ENCODE measurements at places on chromosomes 3 and 15.
A peak's percentile ranks its signal among the peaks of the same experiment; 100 is the strongest.

DNA sequence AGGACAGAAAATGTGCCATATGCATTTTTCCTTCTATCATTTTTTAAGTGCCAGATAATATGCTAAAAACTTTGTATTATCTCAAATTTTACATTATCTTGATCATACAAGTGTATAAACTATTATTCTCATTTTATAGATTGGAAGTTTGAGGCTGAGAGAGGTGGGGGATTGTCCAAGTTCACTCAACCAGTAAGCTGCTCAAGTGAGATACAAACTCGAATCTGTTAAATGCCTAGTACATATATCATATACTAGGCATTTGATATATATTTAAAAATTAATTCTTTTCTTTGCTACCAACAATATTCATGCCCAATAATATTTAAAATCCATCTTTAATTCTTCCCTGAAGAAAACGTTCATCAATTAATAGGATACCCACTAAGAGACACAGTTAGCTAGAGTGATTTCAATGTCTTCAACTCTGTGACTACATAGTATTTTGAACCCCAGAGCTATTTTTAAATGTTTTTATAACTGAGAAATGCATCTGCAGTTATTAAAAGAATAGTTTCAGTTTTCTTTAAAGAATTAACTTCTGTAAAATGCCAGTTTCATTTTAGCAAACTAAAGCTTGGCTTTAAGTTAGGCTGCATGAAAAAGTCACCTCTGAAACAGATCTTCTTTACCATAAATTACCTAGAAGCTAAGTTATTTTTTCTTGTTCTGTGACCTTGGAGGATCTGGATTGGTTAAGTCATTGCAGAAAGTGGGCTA is 40.4 kb downstream of the IQCB1 start:
- DNase-seq, result no peak

- DNase-seq, result no peak
Observed at GRCh38 chr3:141776885-141777284, 13.7 kb downstream of the GRK7 start.

DNA sequence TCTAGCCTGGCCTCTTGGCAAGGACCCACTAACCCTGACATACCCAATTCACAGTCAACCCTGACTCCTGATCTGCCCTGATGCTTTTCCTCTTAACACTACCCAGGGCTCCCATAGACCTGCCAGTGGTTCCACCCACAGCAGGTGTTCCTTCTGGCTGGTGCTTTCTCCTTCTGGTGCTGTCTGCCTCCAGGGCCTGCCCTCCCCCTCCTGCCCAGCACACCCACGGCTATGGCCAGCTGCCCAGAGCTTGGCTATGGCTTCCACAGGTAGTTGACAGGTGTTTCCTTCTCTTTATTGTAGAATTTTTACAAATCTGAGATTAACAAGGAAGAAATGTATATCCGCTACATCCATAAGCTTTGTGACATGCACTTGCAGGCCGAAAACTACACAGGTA is 46.5 kb upstream of the MANF start:
- no peak for DNase-seq

- no peak for DNase-seq
Observed at GRCh38 chr3:177314897-177315296, 117.6 kb upstream of the TBL1XR1 start.

- no peak for DNase-seq
Observed at GRCh38 chr3:134327594-134327975, 46.7 kb downstream of the AMOTL2 start.

GRCh38 chr3:195897853-195898415 is 10.4 kb downstream of the TNK2 start:
- no peak for DNase-seq

- no peak for DNase-seq
Observed at GRCh38 chr3:160005004-160005403, 16.4 kb downstream of the IL12A start.

GRCh38 chr3:14216257-14217048 is 37.8 kb downstream of the LSM3 start:
- DNase-seq, result peak; percentile 25

- no peak for DNase-seq
Observed at GRCh38 chr3:31369637-31370379, 162.9 kb upstream of the STT3B start.

GRCh38 chr15:51844747-51845426 is 15.4 kb downstream of the TMOD3 start:
- DNase-seq, result no peak

GRCh38 chr3:42148982-42149432 is 57.9 kb downstream of the TRAK1 start:
- DNase-seq, result peak; percentile 50

DNA sequence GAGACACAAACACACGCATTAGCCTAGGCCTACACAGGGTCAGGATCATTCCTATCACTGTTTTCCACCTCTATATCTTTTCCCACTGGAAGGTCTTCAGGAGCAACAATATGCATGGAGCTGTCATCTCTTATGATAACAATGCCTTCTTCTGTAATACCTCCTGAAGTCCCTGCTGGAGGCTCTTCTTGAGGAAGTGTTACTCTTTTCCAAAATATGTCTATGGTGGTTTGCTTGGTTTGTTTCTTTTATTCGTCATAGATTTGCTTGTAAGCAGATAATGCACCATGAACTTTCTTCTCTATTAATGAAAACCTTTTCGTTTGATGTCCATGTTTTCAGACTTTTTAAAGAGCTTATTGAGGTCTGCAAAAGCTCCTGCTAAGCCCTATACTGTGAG is 109.3 kb downstream of the GMPS start:
- no peak for DNase-seq

DNA sequence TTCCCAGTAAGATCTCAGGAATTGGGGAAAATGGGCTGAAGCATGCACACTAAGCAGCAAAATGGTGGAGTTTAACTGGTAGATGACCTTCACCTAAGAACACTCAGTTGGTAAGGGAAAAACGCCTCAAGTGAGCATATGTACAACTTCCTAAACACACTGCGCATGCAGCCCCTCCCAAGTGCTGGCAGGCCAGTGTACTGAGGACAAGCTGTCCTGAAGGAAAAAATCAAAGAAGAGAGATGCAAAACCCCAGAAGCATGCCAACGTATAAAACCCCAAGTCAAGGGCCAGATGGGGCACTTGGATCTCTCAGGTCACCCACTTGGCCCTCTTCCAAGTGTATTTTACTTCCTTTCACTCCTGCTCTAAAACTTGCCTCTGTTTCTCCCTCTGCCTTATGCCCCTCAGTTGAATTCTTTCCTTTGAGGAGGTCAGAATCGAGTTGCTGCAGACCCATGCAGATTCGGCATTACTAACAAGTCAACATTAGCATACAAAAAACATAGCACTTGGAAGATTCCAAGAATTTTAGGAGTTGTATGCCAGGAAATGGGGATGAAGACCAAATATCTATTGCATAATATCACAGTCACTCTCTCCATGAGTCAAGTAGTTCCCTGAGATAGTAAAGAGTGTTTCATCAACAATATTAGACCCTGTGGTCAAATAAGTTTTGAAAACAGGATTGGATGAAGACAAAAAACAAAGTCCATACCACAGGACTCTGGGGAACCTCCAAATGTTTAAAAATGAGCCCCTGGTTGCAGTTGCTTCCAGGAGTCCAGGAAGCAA is 10.8 kb upstream of the FYCO1 start:
- no peak for DNase-seq

- DNase-seq, result no peak
Observed at GRCh38 chr15:83158393-83158792, 49.2 kb downstream of the HDGFL3 start.

DNA sequence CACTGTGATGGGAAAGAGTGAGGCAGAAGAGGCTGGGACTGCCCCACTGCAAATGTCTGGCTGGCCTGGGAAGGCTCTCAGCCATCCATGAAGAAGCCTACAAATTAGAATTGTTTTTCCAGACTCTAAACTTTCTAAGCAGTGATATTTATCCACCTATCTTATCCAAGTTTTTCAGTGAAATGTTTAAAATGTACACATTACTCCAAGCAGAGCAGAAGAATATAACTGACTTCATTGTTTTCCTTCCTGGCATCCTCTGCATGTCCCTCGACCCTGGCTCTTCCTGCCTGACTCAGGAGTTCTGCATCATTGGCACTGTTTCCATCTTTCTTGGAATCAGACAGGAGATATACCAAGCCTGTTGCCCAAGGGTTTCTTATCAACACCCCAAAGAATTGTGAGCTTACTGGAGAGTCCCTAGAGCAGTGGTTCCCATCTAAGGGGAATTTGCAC is 401.5 kb upstream of the PROK2 start:
- no peak for DNase-seq

DNA sequence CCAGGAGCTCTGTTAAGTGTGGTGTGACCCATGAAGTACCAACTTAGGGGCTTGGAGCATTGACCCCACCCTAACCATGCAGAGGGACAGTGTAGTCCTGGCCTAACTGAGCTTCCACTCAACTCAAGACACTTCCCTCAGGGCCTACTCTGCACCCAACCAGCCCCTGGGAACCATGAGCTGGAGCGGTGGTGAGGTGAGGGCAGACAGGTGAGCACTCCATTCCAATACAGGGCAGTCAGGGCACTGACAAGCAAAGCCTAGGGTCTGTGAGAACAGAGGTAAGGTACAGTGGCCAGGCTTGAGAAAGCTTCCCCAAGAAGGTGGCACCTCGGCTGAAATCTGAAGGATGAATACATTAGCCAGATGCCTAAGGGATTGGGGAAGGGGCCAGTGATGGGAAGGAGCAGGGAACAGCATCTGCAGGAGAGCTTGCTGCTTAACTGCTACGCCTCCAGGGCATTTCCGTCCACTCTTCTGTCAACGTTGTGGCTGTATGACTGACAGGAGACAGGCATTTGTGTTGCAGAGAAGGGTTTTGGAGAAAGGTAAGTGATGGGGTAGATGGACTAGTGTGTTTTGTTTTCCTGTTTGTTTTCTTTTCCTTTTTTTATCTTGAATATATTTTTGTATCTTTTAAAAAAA is 243.5 kb upstream of the TRIM42 start:
- no peak for DNase-seq

DNA sequence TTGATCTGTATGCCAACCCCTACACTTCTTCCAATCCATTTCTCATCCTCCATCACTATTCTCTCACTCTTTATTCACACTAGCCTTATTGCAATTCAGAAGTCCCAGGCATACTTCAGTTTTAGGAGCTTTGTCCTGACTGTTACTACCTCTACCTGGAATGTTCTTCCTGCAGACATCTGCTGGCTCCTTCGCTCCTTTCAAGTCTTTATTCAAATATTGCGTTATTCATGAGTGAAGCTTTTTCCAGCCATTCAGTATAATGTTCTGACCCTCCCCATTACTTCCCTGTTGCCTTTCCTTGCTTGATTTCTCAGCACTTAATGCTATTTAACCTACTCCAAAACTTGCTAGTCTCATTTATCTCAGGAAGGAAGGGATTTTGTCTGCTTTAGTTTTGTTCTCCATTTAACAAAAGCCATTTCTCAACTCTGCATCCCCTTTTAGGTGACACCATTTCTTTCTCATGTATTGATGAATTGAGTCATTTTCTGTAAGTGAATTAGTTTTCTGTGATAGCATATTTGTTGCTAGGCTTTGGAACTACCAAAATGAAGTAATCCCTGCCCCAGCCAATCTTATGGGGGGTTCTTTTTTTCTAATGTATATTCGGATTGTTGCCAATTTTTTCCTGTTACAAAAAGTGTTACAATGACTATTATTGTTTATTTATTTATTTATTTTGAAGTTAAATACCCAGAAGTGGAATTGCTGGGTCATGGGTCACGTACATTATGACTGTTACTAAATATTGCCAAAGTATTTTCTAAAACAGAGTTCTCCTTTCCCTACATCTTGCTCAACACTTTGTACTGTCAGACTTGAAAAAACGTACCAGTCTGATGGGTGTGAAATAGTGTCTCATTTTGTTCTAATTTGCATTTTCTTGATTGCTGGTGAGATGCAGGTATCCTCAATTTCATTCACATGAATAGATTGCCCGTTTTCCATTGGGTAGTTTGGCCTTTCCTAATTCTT is 9.4 kb downstream of the ATP11B start:
- DNase-seq, result no peak

GRCh38 chr3:66803206-66803605 is 194.9 kb upstream of the KBTBD8 start:
- no peak for DNase-seq

DNA sequence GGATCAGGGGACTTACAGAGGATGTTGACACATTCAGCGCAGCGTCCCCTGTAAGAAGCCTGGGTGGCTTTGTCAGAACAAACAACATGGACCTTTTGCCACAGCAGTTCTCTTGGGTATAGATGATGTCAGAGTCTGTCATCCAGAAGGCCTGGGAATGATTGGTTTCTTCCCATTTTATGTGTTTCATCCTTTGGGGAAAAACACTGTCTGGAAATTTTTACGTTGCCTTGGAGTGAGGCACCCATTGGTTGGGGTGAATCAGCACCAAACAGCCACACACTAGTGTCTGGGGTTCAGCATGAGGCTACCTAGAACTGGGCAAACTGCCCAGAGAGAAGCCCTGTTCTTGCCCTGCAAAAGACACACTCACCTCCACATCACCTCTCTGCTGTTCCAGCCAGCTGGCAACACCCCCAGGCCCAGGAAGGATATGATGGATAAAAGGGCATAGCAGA is 123.0 kb downstream of the FAM43A start:
- no peak for DNase-seq

DNA sequence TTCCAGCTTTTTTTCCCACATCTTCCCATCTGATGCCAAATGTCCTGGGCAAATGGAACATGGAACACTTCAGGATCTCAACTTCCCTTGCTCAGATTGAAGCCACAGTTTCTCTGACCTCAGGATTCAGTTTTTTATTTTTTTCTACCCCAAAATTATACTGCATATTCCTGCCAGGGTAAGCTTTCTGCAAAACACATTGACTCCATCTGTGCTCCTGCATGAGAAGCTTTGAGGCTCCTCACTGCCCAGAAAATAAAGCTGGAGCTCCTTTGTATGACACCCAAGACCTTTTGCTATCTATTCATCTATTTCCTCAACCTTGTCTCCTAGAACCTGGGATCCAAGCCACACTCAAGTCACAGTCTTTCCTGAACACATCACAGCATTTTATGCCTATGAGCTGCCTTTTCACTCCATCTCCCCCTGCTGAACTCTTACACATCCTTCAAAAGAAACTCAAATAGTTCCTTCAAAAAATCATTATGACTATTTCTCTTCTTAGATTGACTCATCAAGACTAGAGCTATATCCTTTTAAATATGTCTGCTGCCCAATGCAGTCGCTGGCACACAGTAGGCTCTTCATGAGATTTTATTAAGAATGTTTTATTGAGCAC is 57.4 kb upstream of the PSMD6 start:
- no peak for DNase-seq

- no peak for DNase-seq
Observed at GRCh38 chr3:136804813-136805212, 14.1 kb upstream of the SLC35G2 start.

- DNase-seq, result peak; percentile 45
Observed at GRCh38 chr3:196518966-196519717, 4.0 kb upstream of the SMCO1 start.

GRCh38 chr15:79675982-79676381 is 220.8 kb downstream of the MTHFS start:
- no peak for DNase-seq
